ENCODE measurements at places on chromosomes 16 and 17. TPM values are rescaled to one million over a fixed set of nuclear protein-coding genes. Genes with fewer than 3 reads are reported as not detected.

The NEUROD2 gene
- not detected for total RNA-seq

The KRTAP9-4 gene
- not detected for total RNA-seq

The GSG1L2 gene
- total RNA-seq = not detected

The ARHGAP23 gene
- 43.1 TPM for total RNA-seq

The HIC1 gene
- 75.1 TPM for total RNA-seq

The HOXB3 gene
- total RNA-seq = 4.8 TPM

The CDH1 gene
- total RNA-seq = not detected

The CLEC18B gene
- 0.13 TPM for total RNA-seq

The SALL1 gene
- total RNA-seq = under 0.01 TPM

Data from dermis microvascular lymphatic vessel endothelial cell (primary cell).